ENCODE measurements at places on chromosomes 3 and 15. TPM values are rescaled to one million over a fixed set of nuclear protein-coding genes. Genes with fewer than 3 reads are reported as not detected.

Gene CPN2
- not detected for total RNA-seq

Gene PDZRN3
- total RNA-seq = 35.6 TPM

Gene MEIS2
- total RNA-seq = 42.1 TPM

Gene ITIH1
- not detected for total RNA-seq

Gene MAGI1
- 62.1 TPM for total RNA-seq

Gene GRM7
- total RNA-seq = 1.6 TPM

Gene ONECUT1
- not detected for total RNA-seq

Gene FOXL2NB
- not detected for total RNA-seq

Gene FBXL22
- 21.7 TPM for total RNA-seq

Gene PAQR9
- not detected for total RNA-seq

Gene GRK7
- total RNA-seq = not detected

Gene ROPN1
- total RNA-seq = not detected

Gene GOLGA6L10
- 4.1 TPM for total RNA-seq

Gene CDC25A
- 4.8 TPM for total RNA-seq

Gene ZNF502
- 10.5 TPM for total RNA-seq

Gene IL17RE
- 4.8 TPM for total RNA-seq

Gene CGGBP1
- total RNA-seq = 87.1 TPM

Gene TMC3
- total RNA-seq = not detected

Gene C3orf49
- not detected for total RNA-seq

Gene WNT7A
- 0.10 TPM for total RNA-seq

Gene LTF
- 13.0 TPM for total RNA-seq

Gene IL20RB
- 5.4 TPM for total RNA-seq

Gene ARGFX
- total RNA-seq = not detected

Gene LRRN1
- 48.5 TPM for total RNA-seq

Gene SOX2
- total RNA-seq = 10.4 TPM
